Stimulated activated CD8-positive, alpha-beta memory T cell treated with anti-CD3 and anti-CD28 coated beads, Interleukin-12 subunit alpha, Interleukin-12 subunit beta, amount 100 ng/mL, for 1 hour (primary cell): ENCODE measurements at places on chromosomes 1 and 21.

DNA sequence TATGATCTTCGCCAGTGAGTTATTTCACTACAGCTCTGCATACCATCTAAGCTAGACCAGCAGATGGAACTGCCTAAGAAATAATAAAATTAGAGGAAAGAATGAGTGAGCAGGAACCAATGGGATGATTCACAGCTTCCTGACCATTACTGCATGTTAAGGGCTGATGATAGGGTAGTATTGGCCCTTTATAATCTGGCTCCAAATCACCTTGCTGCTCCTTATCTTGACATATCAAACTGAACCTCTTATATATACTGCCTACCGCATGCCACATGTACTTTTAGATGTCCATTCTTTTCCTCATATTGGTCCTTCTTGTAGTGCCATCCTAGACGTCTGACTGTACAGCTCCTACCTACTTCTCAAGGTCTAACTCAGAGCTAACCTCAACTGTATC lies 524.4 kb downstream of the DPYD start:
- no peak for DNase-seq

DNA sequence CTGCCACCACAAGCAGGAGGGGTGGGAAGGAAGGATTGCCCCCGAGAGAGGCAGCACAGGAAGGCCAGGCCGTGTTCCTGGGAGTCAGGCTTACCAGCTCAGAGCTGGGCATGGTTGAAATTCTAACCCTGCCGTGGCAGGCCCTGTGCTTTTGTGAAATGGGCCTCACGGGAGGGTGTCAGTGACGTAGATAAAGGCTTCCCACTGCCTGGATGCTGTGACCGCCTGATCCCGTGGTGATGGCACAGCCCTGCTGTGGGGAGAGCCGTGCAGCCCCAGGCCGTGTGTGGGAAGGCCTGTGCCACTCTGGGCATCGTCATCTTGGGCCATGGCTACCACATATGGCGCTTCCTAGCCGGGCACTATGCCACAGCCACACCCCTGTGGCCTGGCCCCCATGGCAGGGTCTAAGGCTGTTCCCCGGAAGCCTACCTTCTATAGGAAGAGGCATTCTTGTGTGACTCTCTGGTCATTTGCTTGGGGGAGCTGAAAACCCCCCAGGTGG lies 161.3 kb downstream of the PCBP3 start:
- no peak for DNase-seq

DNA sequence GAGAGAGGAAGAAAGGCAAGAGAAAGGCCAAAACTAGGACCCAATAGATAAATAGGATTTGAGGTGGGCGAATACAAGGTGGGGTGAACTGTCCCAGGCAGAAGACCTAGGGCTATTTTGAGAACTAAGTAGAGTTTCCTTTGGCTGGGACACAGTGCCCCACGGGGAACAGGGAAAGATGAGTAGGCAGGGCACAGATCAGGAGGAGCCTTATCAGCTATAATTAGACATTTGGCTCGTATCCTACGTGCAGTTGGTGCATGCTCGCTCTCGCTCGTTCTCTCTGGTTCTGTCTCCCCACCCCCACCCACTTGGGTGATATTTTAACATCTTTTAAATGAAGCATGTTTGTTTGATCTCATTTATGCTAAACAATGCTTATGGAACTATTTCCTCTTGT lies 235.0 kb upstream of the JUN start:
- no peak for DNase-seq

GRCh38 chr1:39668894-39669293 lies 3.0 kb downstream of the NT5C1A start:
- DNase-seq: no peak

DNA sequence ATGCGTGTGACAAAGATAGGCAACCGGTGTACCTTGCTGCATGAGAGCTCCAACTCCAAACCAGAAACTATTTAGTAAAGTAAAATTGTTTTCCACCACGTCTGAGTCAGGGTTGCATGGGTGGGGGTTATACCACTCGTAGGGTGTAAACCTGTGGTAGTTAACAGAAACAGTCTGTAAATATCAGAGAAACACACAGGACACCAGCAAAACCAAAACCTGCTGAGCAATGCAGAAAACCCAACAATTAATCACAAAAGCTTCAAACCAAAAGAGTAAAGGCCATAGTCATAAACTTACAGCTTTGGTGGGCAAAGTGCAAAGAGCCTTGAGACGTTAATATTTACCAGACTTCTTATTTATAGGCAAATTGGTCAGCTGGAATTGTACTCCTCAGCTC lies 282.7 kb downstream of the BACH1 start:
- DNase-seq: no peak

GRCh38 chr1:217052626-217053025 lies 329.4 kb upstream of the ESRRG start:
- DNase-seq: no peak

- no peak for DNase-seq
Measured at GRCh38 chr21:24727803-24728440, 879.4 kb downstream of the MRPL39 start.

DNA sequence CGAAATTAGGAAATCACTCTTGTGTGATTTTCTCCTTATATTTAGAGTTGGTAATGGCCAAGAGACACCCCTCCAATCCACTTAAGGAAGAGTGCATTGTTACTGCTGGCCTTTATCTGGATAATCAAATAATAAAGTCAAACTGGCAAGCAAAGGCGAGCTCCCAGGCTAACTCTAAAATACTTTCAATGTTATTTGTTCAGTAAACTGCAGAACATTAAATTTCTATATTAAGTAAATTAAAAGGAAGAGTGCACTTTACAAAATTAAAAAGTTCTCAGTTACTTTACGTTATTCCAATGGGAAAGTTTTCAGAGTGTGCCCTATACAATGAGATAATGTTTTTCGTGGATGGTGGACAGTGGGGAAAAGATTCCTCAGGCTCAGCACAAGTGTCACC lies 562.4 kb upstream of the BEND5 start:
- DNase-seq: no peak

DNA sequence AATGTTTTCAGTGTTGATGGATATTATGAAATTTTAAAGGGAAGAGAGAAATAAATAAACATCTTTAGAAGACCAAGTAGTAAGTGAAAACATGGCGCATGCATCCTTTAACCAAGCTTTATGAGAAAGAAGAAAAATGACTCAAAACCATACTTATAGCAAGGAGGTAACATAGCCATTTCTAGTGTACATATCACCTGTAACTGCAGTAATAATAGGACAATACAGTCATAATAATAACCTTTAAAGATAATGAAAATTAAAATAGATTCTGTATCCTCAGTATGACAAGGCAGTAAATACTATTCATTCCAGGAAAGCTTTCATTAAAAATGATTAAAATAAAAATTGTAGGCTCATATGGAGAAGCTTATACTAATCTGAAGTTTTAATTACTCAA lies 141.2 kb downstream of the COL24A1 start:
- no peak for DNase-seq

GRCh38 chr1:195745189-195746010 lies 862.8 kb downstream of the KCNT2 start:
- DNase-seq: no peak

GRCh38 chr21:31087639-31088473 lies 49.6 kb upstream of the KRTAP19-8 start:
- DNase-seq: no peak

GRCh38 chr1:9235096-9235459 lies 504 bp downstream of the H6PD start:
- DNase-seq: no peak

DNA sequence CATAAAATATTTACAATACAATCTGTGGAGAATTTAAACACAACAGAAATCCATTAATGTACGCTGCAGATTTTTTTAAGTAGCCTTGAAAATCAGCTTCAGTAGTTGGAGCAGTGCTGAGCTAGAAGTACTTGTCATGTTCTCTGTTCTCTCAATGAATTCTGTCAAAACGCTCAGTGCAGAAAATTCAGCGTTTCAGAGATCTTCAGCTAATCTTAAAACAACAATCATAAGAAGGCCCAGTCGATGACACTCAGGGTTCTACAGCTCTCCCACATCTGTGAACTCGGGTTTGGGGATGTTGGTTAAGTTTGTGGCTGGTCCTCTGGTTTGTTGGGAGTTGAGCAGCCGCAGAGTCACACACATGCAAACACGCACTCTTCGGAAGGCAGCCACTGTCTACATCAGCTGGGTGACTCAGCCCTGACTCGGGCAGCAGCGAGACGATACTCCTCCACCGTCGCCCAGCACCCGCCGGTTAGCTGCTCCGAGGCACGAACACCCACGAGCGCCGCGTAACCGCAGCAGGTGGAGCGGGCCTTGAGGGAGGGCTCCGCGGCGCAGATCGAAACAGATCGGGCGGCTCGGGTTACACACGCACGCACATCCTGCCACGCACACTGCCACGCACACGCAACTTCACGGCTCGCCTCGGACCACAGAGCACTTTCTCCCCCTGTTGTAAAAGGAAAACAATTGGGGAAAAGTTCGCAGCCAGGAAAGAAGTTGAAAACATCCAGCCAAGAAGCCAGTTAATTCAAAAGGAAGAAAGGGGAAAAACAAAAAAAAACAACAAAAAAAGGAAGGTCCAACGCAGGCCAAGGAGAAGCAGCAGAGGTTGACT lies 161.2 kb downstream of the RUNX1 start:
- peak; percentile 73 for DNase-seq

DNA sequence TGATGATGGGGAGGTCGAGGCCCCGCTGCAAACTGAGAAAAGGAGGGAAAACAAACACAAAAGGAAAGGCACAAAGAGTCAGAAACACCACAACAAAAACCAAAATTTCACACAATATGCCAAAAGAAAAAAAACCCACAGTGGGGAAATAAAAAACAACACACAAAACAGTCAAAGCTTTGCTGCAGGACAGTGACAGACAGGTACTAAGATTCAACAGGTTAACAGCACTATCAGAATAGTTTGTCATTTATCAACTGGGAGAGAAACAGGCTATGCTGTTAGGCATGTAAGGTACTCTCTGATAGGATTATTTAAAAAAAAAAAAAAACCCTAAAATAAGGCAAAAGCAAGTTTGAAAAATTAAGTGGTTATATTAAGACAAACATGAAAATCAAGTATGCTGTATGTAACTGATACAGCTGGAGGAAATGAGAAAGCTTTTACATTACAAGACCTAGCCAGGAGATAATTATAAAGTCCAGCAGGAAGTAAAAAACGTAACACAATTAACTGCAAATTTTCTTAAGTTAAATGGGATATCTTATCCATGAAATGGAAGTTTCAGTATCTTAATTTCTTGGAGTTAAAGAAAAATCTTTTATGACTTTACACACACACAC lies 179.0 kb downstream of the EIF4G3 start:
- no peak for DNase-seq

GRCh38 chr1:82446955-82447354 lies 646.2 kb downstream of the ADGRL2 start:
- DNase-seq: no peak

- DNase-seq: no peak
Measured at GRCh38 chr1:100448366-100448765, 89.6 kb upstream of the GPR88 start.

GRCh38 chr1:27877115-27877416 lies 4.7 kb downstream of the THEMIS2 start:
- DNase-seq: no peak

DNA sequence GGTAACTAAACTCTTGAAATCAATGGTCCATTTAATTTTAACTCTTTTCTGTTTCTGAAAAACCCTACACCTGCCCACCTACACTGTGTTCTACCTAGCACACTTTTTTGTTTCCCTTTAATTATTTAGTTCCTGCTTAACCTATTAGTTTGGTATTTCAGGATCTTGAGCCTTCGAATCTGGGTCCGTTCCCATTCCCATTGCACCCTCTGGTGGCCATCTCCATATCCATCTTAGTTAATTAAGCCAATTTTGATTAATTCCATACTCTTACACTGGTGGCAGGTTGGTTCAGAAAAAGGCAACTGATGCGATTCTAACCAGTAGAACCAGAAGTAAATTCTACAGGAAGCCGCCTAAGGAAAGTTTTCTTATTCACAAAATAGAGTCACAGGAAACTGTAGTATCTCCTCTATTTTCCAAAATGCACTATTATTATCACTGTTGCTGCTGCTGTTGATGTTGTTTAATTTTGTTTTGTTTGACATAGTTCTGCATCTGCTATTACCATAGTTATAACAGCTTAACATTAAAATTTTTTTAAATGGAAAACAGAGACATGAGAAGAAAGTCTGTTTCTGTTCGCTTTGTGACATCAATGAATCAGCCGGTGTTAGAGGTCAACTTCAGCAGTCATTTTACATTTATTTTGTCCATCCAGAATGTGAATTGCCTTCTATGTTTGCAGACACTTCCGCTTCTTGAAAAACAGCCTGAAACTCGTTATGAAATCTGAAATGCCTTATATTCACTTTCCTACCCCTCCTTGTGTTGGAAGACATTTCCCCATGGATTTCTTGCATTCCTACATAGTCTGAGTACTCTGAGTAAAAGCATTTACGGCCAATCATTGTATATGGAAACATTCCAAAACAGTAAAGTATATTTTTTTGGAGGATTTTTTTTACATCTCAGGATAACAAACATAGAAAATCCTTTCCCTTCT lies 115.5 kb upstream of the NCAM2 start:
- no peak for DNase-seq

- no peak for DNase-seq
Measured at GRCh38 chr1:179510038-179510437, 65.7 kb downstream of the NPHS2 start.

GRCh38 chr1:210535761-210536160 lies 207.1 kb downstream of the HHAT start:
- no peak for DNase-seq

DNA sequence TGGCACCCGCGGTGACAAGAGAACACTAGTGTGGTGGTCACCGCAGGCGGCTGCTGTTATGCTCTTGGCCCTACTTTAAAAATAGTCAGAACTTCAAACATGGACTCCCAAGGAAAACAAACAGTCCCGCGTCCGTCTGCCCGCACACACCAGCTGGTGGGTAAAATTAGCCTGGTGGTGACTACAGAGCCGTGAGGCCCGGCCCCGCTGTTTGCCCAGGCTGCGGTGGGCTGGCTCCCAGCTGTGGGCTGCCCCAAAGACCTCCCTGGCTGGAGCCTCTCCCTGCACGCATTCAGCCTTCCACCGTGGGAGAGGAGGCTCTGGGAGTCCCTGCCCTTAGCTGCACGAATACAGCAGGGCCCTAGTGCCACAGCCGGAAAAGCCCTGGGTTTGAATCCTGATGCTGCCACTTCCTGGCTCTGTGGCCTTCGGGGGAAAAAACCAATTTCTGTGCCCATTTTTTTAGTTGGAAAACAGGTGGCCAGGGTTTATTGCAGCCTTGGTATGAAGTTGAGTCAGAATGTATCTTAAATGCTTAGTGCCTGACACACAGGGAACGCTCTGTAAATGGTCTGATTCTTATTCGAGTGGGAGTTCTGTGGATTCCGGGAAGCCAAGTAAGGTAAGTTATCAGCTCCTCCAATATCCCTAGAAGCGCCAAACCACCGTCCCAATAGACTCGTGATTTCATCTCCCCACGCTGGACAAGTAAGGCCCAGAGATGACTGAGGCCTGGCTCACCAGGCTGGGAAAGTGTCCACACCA lies 58.2 kb downstream of the ALPL start:
- DNase-seq: no peak

- DNase-seq: no peak
Measured at GRCh38 chr1:45721207-45721606, 29.2 kb downstream of the IPP start.

- DNase-seq: no peak
Measured at GRCh38 chr1:208156741-208157140, 87.4 kb downstream of the PLXNA2 start.
